NCI-H1417 (cell line): ENCODE measurements at places on chromosomes 12 and 14.
A peak's percentile ranks its signal among the peaks of the same experiment; 100 is the strongest.

GRCh38 chr14:64671591-64671990, 32.6 kb upstream of the PLEKHG3 start:
- DNase-seq = peak; percentile 65

- DNase-seq = no peak
Measured at GRCh38 chr14:90393966-90394365, 2.9 kb upstream of the CALM1 start.

DNA sequence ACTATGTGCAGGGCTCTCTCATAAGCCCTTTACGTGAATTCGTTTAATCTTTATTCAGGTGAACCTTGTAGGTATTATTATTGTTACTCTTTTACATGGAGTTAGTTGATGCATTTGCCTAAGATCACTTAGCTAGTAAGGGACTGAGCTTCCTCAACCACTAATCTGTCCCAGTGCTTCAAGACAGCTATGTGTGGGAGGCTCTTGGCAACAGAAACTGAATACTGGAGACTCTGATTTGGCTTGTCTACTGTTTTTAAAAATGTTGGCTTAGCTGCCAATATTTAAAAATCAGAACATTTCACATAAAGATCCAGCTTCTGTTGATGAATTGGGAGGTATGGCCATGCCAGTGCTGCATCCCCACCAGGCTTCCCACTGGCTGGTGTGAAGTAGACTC, 6.8 kb downstream of the KNTC1 start:
- DNase-seq = no peak

- DNase-seq = peak; percentile 87
Measured at GRCh38 chr14:100285021-100285912, 21.0 kb downstream of the SLC25A29 start.

- no peak for DNase-seq
Measured at GRCh38 chr14:92684801-92685560, 63.4 kb downstream of the LGMN start.

- peak; percentile 99 for DNase-seq
Measured at GRCh38 chr14:76919431-76920330, 93.5 kb downstream of the LRRC74A start.

DNA sequence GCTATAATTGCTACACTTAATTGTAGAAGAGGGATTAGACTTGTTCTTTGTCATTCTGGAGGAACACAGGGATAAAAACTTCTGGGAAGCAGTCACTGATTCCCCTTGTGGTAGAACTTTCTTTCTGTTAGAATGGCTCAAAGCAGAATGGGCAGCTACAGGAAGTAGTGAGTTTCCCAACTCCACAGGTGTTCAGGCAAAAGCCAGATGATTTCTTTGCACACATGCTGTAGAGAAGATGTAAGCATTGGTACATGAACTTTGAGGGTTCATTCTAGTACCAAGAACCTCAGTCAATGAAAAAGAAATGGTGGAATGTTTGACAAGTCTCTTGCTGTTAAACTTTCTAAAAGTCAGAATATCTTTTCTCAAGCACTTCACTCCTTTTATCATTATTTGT, 4.3 kb downstream of the NDUFA9 start:
- DNase-seq = no peak

DNA sequence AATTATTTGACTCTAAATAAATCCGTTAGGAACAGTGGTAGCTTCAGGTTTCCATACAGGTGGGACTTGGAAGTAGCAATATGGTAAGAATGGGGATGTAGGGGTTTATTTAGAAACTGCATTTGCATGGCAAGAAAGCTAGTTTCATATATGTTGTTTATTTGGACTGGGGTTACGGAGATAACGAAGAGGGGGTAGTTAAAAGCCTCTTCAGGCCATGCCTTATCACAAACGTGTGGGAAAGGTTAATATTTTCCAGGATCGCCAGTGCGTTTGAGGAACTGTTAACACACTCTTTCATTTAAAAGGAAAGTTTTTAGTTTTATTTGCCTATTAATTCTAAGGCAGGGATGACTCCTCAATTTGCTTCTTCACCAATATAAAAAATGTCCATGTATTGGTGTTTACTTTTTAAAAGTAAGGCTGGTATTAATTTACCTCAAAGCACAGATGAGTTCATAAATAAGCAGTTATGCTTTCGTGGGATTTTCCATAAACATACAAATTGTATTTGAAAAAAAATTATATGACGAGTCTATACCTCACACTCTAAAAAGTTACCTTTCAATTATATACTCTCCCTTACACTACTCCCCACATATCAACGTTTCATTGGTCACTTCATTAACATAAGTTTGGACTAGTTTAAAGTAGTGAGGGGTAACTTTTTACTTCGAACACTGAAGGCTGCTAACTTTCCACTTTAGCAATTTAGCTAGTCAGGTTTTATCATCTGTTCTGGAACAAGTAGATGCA, 814 bp downstream of the RAB2B start:
- DNase-seq = no peak

DNA sequence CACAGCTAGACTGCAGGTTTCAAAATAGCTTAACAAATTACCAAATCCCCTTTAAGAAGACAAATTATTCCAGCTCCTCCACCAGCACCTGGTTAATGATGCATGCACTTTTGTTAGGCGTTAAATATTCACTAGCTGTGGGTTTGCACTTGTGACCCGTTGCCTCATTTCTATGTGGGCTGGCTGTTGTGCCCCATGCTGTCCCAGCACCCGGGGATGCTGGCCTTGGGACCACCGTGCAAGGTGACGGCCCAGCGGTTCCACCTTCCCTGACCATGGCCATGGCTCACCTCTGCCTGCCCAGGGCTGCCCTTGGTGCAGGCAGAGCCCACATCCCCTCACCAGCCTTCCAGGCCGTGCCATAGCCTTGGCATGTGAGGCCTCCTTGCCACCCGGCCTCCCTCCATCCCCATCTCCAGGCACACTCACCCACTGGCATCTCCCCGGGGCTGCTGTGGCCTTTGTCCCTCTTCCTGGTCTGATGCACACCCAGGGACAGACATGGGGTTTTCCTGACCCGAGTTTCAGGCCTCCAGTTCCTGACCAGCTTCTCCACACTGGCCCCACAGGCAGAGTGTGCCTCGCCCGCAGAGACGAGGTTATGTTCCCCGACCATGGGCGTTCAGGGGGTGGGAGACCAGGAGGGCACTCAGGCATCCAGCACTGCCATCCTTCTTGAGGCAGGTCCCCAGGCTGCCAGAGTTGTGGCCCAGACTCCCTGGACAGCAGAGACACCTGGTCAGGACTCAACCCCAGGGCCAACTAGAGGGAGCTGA, 20.3 kb upstream of the C14orf180 start:
- DNase-seq = no peak

DNA sequence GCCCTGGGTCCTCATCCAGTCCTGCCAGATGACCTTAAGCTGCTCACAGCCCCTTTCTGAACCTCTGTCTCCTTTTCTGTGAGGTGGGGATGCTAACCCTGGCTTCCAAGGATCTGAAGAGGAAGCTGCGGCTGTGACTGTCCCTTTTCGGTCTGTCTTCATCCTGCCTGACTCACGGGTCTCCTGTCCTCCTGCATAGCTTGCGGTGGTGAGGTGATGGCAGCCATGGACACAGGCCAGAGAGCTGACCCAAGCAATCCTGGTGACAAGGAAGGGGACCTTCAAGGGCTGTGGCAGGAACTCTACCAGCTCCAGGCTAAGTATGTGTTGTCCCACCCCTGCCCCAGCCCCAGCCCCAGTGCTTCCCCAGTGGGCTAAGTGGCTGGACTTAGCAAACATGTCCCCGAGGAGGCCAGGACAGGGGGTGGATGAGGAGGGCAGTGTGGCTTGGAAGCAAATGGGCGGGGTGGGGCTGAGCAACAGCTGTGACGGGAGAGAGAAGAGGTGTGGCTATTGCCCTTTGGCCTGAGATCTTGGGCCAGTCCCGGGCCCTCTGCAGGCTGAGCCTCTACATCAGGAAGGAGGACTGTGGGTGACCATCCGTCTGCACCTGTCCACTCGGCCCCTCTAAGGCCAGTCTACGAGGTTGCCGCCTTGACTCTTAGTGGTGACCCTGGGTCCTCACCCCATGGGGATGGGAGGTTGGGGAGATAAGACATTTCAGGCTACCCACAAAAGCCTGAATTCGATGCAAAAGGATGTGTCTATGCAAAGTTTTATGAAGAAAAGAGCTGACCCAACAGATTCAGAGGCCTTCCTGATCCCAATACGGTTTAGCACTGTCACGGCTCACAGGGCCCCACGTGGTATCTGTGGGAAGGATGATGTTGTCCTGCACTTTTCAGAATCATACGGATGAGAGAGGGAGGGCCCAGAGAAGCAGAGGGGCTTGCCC, 1.1 kb downstream of the CCDC197 start:
- DNase-seq = no peak

DNA sequence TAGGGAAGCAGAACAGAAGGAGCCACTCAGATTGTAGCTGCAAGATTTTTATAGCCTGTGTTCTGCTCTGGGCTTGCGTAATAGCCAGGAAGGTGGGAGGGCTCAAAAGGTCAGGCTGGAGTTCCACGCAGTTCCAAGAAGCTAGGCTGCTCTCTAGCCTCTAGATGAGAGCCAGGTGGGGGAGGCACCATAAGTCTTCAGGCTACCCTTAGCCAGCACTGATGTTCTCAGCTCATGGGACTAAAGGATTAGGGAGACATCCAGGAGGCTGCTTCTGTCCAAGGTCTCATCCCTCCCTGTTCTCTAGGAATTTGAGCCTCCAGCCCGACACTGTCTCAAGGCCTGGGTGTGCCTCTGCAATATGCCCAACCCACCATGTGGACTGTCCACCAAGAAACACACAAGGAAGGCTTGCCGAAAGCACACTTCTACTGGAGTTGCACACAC, 1.7 kb downstream of the LMBR1L start:
- DNase-seq = no peak
